ENCODE measurements at places on chromosomes 1 and 21. TPM values are rescaled to one million over a fixed set of nuclear protein-coding genes. Genes with fewer than 3 reads are reported as not detected.
A peak's percentile ranks its signal among the peaks of the same experiment; 100 is the strongest.

Gene HAO2
- not detected for total RNA-seq

Gene NOS1AP
- 0.43 TPM for total RNA-seq

Gene HAPLN2
- not detected for total RNA-seq

GRCh38 chr21:42980312-42981213, 6.2 kb downstream of the PKNOX1 start:
- no peak for DNase-seq

DNA sequence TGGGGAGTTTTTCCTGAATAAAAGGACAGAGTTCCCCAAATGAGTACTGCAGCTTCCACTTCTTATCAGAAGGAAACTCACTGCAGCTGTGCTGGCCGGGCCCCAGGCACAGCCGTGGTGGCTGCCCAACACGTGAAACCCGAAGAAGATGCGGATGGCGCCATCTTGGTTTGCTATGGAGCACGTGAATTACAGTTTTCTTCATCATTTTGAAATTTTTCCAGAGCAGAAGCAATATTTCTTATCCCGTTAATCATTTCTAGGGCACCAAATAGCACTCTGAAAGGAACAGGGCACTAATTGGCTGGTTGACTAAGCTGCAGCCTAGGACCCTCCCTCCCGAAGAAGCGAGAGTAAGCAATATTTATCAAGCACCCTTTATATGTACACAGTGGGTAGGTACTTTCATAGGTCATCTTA, 63.2 kb upstream of the EPS8L3 start:
- no peak for DNase-seq

DNA sequence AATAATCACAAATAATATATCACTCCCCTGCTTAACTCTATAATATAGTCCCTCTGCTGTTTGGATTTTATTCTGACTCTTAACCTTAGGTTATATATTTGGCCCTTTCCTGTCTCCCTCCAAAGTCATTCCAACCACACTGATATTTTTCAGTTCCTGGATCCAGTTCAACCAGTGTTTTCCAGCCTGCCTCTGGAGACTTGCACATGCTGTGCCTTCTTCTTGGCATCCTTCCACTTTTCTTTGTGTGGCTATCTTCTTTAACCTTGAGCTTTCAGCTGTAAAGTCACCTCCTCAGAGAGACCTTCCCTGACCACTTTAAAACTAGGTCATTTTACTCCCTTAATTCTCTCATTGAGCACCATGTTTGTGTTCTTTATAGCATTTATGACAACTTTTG, 19.4 kb downstream of the CERS2 start:
- DNase-seq, result no peak

- peak; percentile 83 for DNase-seq
Observed at GRCh38 chr1:155893389-155894142, 17.6 kb downstream of the RIT1 start.

- DNase-seq, result peak; percentile 91
Observed at GRCh38 chr1:172398970-172399755, 21.3 kb upstream of the C1orf105 start.

DNA sequence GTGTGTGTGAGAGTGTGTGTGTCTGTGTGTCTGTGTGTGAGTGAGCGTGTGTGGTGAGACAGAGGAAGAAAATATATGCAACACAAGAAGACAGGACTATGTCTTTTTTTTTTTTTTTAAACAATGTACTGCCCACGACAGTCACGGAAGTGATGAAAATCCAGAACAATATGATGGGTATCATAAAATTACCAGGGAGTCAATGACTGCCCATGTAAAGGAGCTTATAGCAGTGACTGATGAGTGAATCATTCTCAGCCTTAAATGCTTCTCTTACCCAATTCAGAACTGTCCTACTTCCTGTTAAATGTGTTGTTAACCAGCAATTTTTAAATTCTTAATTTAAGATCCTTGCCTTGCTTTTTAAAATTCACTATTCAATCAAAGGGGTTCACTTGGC, 46.6 kb downstream of the RGS7 start:
- no peak for DNase-seq

GRCh38 chr1:146010126-146010738, 11.3 kb downstream of the HJV start:
- no peak for DNase-seq
